ENCODE measurements at places on chromosomes 3 and 15.

DNA sequence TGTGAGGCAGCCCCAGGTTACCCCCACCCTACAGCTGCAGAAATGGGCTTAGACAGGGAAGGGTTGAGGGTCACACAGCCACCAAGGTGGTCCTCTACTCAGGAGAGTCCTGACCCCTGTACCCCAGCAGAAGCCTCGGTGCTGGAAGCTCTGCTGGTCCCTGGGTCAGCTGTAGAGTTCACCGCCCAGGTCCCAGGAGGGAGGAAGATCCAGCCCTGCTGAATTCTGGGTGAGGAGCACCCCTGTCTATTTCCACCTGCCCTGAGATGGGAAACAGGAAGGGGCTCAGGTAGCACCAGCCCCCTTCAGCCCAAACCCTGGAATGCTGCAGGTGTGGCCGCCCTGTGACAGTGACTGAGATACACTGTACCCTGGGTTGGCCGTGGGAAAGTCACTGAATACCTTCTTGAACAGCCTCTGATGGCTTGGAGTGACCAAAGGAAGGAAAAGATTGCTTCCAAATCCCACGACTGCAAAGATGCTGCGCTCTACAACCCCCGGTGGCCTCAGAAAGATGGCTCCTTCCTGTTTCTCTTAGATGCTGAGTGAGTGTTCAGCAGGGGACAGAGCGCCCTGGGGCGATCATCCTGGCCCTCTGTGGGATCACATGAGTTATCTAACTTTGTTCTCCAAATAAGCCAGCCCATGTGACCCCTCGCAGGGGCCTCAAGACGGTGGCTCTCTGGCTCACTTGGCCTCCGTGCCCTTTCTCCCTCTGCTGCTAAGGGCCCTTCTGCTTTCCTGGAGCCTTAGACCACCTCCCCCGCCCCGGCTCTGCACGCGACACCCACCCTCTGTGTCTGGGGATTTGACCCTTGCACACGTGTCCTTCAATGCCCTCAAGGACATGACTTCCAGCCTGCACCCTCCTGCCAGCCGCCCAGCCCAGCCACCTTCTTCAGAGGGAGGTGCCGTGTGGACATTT is 141.9 kb downstream of the NSMCE3 start:
- DNase-seq = no peak

DNA sequence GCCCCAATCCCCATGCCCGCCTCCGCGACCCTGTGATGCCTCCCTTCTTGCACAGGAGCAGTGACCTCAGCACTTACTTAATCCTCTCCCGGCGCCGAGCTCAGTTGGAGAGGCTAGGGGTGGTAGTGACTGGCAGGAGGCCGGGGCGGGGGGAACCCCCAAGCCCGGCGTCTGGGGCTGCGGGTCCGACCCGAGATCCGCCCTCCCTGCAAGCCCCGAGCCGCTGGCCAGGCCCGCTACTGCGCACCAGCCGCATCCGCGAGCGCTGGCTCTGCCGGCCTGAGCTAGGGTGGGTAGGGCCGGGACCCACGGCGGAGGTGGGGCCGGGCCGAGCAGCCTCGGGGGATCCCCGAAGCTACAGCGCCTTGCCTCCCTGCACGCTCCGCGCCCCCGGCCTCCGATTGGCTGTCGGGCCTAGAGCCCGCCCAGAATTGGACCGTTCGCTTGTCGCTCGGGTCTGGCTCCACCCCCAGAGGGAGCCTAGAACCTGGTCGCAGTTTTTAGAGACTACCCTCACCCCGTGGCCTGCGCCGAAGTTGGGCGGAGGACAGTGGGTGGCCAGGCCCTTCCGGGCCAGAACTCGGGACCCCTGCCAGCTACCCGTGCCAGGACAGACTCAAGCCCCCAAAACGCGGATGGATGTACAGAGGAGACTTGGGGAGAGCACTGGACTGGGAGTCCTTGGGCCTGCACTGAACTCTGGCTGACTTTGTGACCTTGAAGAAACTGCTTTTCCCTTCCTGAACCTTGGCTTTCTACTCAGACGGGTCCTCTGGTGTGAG is at the start of gene C3orf18:
TSS of gene C3orf18 (minus strand) at position 362 of the 782 bp plus-strand sequence. CDS start 2,048 bp downstream, outside the sequence.
- DNase-seq = peak; percentile 83

DNA sequence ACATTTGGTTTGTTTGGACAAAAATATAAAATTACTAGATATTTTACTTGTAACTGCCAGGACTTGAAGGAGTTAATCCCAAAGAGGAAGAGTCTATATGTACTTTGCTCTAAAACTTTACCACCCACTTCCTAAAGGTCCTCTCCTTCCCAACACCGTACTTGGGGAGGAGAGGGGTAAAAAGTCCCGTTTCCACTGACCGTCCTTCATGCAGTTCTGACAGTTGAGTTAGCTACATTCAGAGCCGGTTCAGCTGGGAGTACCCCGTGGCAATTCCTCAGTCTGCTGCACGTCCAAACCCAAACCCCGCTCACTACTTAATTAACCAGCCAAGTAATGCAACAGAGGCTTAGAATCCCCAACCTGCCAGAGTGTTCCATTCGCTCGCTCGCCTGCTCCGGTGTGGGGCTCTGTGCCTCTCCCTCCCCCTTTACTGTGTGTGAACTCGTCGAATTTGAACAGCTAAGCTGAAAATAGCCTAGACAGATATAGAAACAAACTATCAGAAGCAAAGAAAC is 519.7 kb downstream of the FOXP1 start:
- peak; percentile 67 for DNase-seq

GRCh38 chr3:110362751-110363150 is 708.9 kb upstream of the NECTIN3 start:
- DNase-seq = no peak

- no peak for DNase-seq
Observed at GRCh38 chr3:14464141-14464465, 61.7 kb downstream of the SLC6A6 start.

- DNase-seq = no peak
Observed at GRCh38 chr3:149726716-149727407, 25.4 kb downstream of the COMMD2 start.

DNA sequence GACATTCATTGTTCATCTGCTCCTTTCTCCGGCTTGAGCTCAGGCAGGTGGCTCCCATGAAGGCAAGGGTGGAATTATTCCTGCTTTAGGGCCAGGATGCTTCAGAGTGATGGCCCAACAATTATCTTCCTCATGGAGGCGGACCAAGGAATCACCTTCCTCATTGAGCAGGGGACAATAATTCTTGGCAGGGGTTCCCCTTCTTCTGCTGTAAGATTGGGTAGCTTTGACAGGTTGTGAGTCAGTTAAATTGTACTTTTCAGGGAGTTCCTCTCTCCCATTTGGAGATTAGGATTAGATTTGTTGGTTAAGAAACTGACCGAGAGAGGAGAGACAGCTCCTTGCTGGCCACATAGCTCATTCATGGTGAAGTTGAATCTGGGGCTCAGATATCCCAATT is 31.4 kb upstream of the CD47 start:
- no peak for DNase-seq

DNA sequence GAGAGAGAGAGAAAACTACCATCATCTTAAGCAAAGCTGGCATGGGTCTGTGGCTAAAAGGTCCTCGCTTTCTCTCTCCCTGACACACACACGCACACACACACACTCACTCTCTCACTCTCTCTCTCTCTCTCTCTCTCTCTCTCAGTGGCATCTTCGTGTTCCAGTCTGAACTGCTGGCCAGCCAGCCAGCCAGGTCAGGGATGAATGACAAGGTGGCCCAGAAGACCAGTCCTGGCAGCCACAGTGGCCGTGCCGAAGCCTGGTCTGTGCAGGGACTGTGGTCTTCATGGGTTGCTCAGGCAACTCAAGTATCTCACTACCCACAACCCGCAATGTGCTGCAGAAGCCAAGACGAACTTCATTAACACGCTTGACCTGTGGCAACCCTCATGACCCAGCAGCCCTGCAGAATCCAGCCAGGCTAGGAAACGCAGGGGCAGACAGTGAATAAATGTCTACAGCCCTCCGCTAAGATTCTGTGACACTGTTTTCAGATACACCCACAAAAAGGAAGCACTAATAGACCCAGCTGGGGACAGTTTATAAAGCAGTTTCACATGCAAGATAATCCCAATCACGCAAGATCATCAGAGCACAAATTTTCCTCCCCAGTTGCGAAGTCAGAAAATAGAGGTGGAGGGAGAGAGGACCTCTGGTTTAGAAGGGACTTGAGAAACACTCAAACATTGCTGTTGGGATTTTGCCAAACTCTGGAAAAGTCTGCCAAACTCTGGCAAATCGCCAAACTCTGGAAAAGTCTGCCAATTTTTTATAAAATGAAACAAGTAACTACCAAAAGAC is 66.4 kb downstream of the XXYLT1 start:
- no peak for DNase-seq

DNA sequence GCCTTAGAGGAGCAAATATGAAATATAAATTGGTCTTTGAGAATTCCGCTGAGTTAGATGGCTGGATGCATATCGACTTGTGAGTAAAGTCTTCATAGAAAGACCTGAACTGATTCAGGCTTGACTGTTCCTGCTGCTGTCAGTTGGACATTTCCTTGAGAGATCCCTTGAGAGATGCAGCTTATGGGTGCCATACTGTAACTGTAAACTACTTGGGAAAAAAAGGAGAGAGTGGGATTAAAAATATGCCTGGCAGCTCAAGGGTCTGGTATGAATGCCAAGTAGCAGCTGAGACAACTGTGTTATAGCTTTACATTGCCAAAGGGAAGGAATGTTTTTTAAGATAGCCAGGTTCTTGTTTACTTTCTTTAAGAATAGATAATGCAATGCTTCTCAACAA is 926.6 kb downstream of the EPHA3 start:
- no peak for DNase-seq

- no peak for DNase-seq
Observed at GRCh38 chr3:86708893-86709292, 282.1 kb downstream of the VGLL3 start.

DNA sequence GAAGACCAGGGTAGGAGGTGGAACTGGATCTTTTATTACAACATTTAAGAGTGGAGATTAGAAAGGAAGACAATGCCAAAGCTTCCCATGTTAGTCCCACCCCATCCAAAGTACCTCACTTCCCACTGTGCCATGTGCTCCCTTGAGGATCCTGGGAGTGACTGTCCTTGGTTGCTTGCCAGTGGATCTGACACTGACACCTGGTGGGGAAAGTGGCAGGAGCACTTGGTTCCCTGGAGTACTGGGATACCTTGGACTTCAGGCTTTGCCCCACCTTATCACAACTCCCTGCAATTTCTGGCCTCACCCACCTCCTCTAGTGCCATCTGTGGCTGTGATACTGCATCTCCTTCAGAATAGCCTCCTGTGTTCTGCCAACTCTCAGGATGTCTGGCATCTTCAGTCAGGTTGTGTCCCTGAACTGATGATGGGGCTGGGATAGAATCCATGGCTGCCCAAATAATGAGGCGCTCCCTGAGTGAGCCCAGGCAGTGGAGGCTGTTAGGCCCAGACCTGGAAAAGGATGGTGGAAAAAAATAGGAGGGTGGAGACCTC is 1.3 kb downstream of the ELL3 start:
- DNase-seq = no peak

DNA sequence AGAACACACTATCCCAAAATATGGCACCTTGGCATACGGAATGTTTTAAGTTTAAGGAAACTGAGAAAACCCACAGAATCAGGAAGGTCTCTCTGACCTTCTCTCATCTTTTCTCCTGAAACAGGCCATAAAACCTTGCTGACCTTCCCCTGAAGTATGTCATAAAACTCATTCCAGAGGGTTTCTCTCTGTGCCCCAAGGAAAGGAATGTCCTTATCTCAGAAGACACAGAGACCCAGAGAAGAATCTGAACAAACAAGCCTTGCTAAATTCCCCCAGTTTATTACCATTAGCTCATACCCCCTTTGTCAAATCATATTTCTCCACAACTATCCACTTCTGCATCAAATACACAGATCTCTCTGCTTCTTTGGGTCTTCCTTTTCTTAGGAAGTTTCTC is 603.1 kb downstream of the MCTP2 start:
- no peak for DNase-seq

GRCh38 chr3:38582316-38582715 is 67.2 kb downstream of the SCN5A start:
- DNase-seq = no peak

- DNase-seq = no peak
Observed at GRCh38 chr15:98308117-98308516, 340.2 kb upstream of the IGF1R start.

DNA sequence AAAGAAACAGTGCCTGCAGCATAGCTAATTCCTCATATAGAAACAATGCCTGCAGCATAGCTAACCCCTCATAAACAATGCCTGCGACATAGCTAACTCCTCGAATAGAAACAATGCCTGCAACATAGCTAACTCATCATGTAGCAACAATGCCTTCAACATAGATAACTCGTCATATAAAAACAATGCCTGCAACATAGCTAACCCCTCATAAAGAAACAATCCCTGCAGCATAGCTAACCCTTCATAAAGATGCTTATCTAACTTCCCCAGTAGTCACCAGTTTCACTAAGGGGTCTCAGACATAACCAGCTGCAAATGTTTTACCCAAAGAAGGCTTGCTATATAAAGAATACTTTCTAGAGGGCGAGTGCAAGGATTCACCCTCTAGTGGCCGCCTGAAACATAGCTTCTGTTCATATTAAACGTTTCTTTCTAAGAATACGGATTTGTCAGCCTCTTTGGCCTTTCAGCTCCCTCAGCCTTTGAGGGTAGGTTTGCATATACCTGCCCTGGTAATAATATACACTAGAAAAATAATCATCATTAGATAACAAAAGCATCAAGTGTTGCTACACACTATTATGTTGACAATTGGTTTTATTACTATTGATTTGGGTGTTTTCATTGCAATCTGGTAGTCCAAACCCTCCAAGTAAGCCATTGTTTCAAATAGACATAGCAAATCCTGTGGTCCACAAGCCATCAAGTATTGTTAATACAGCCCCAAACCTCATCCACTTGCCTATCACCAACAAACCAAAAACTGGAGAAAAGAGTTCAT is 44.4 kb upstream of the FAN1 start:
- peak; percentile 6 for DNase-seq

DNA sequence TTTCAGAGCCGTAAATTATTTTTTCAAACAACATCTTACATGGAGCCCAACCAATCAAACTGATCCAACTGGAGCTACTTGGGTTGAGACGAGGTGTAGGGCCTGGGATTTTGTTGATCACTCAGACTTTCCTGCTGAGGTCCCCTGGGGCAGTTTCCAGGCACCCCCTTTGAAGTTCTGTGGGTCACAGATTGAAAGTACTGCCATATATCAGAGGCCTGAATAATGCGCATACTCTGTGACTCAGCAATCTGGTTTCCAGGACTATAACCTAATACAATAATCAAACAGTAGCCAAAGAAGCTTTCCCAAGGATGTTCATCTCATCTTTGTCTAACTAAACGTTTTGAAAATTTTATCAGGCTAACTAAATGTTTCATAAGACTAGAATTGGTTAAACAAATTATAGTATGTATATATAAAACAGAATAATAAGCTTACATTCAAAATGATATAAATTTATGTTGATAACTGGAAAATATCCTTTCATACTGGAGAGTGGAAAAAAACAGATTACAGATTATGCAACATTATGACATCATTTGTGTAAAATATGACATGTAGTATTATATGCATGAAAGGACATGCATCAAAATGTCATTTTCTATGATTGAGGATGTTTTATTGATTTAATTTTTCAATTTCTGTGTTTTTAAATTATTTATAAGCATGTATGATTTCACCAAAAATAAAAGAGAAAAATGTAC is 617.1 kb downstream of the NTRK3 start:
- no peak for DNase-seq
